Hematopoietic multipotent progenitor cell treated with erythropoietin and hydrocortisone succinate and interleukin-3 and kit ligand, for 15 days (in vitro differentiated cells): ENCODE measurements at places on chromosomes 5 and 9.

GRCh38 chr5:150778517-150779396 lies at the start of gene SMIM3:
TSS of gene SMIM3 (plus strand) at chr5:150778757. CDS start at chr5:150795441, 16,684 bp downstream.
- DNase-seq: peak; percentile 51

- DNase-seq: no peak
Observed at GRCh38 chr9:115992834-115993233, 160.8 kb upstream of the PAPPA start.

DNA sequence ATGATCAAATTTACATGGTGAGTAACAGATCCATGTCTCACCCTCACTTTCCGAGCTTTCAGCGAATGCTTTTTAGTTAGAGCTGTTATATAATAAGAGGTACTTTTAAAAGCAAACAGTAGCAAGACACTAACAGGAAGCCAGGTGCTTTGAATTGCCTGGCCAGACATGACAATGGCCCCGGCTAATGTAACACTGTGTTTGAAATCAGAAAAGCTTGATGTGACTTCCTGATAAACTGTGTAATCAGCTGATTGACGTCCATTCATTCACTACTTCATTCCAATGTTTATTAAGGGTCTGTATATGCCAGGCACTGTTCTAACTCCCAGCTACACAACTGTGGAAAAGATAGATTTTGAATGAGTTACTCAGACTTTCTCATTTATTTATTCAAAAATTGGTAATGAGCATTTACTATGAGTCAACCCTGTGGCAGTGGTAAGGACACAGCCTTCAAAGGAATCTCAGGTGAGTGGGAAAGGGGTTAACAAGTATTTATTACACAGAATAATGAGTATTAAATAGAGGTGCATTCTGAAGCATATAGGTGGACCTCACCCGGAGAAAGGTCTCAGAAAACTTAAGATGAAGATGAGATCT lies 26.6 kb downstream of the DPYSL3 start:
- DNase-seq: no peak

DNA sequence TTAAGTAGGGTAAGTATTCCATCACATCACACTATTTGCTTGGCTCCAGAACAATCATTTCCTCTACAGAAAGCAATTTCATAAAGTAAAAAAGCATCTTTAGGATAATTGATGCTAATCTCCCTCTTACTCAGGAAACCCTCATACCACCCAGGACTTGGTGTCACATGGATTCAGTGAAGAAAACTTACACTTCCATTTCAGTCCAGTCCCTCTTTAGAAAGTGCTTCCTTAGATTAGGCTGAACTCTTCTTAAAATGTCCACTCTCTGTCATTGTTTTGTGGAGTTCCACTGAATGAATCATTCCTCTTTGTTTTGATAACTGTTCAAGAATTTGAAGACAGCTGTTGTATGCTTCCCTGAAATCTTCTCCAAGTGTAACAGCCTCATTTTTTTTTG lies 144.0 kb upstream of the ZNF462 start:
- no peak for DNase-seq

- no peak for DNase-seq
Observed at GRCh38 chr9:85510830-85511504, 230.8 kb downstream of the AGTPBP1 start.

GRCh38 chr5:97363577-97363976 lies 180.5 kb upstream of the RIOK2 start:
- DNase-seq: no peak

- no peak for DNase-seq
Observed at GRCh38 chr5:15510831-15511230, 10.9 kb downstream of the FBXL7 start.

DNA sequence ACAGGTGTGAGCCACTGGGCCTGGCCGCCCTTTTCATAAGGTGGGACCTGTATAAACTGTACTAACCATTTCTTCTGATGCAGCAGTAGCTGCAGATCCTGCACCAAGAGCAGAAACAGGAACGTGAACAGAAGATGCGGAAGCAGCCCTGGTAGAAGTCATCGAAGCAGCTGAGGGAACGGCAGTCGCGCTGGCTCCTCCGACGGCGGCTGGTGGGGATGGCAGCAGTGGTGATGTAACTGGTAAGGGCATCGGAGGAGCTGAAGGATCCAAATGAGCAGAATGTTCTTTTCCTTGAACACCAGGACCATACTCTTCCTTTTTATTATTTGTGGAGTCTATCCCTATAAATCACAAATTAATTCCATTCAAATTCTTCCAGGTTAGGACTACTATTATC lies 32.1 kb downstream of the POC5 start:
- no peak for DNase-seq

DNA sequence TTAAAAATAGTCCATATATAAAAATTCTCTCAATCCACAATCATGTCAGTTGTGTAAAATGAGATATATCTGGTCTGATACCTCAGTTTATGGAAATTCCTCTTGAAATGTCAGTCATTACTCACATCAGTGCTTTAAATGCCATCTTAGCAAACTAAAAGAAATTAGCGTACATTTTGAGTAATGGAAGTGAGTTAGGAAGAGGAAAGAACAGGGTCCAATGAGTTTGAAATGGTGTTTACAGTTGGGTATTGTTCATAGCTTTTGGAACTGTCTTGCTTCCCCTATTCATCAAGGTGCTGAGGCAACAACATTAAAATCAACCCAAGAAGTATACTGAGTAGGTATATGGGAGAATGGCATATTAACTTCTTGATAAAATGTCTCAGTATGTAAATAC lies 8.7 kb upstream of the MTX3 start:
- DNase-seq: no peak

GRCh38 chr5:147752666-147753290 lies 29.8 kb downstream of the JAKMIP2 start:
- no peak for DNase-seq

- DNase-seq: no peak
Observed at GRCh38 chr5:135308752-135309151, 90.3 kb downstream of the MACROH2A1 start.

DNA sequence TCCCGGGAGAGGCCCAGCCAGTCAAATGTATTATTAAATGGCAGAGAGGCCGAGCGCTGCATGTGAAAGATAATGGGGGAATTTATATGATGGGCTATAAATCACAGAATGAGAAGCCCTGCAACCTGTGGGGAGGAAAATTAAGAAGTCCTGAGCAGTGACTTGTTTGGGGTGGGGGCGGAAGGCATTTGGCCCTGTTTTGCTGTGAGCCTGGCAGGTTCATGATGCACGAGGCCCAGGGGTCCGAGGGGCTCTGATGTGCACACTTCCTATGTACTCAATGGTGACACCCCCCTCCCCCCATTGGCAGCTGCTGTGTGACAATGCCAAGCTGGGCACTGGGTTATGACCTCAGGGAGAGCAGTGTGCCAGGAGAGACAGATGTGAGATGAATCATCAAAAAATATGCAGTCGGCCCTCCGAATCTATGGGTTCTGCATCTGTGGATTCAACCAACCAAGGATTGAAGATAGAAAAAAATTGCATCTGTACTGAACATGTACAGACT lies 13.7 kb upstream of the DAB2IP start:
- no peak for DNase-seq

- DNase-seq: no peak
Observed at GRCh38 chr5:61677220-61677619, 345.2 kb downstream of the ZSWIM6 start.

DNA sequence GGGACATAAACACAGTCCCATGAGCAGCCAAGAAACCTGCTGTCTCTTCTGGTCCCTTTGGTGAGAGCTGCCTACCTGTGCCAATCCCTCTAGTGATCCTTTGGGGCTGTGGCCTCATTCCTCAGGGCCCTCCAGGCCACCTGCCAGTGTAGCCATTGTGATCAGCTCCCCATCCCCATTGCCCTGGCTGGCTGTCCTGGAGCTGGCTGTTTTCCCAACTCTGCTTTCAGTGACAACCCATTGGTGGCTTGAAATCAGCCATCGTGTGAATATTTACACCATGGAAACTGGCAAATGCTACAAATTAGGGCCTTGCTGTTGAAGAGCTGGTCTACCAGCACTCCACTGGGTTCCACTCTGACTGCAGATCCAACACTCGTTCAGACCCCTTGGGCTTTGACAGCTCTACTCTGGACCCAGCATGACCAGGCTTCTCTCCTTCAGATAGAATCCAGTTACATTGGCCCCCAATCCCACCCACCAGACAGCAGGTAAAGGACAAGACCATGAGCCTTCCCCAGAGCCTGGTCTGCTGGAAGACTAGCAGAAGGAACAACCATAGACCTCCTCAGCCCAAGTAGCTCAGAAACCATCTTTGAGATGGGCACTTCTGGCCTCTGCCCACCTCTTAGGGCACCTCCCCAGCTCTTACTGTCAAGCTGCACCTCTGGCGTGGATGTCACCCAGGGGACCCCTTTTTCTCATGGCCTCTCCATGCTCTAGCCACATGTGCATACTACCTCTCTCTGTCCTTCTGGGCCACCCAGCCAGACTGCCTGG lies 69.2 kb upstream of the NEK6 start:
- no peak for DNase-seq

DNA sequence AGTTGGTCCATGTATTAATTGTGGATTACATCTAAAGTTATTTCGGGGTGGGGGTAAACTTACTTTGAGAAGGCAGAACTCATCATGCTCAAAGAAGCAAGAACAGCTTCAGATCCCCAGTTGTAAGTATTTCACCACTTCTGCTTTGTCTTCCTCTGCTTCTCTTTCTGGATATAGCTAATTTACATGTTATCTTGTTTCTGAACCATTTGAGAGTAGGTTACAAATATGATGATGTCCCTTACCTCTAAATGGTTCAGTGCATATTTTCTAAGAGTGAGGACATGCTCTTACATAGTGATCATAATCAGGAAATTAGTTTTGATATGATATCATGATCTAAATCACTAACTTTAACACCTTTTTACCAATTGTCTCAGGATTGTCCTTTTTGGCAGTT lies 11.9 kb downstream of the TRIO start:
- no peak for DNase-seq

DNA sequence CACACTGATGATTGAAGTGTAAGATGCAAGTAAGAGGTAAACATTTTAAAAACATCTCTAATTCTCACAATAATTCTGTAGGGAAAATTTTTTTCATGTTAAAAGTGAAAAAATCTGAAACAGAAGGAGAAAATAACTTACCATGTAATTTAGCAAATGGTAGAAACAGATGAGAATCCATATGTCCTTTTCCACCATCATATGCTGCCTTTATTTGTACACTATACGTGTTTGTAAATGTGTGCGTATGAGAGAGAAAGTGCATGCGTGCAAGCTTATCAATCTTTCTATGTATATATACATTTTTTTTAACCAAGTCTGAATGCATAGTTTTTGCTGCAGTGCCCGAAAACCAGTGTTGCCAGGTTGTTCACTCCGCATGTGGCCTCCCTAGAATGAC lies 186.7 kb downstream of the IZUMO3 start:
- no peak for DNase-seq

DNA sequence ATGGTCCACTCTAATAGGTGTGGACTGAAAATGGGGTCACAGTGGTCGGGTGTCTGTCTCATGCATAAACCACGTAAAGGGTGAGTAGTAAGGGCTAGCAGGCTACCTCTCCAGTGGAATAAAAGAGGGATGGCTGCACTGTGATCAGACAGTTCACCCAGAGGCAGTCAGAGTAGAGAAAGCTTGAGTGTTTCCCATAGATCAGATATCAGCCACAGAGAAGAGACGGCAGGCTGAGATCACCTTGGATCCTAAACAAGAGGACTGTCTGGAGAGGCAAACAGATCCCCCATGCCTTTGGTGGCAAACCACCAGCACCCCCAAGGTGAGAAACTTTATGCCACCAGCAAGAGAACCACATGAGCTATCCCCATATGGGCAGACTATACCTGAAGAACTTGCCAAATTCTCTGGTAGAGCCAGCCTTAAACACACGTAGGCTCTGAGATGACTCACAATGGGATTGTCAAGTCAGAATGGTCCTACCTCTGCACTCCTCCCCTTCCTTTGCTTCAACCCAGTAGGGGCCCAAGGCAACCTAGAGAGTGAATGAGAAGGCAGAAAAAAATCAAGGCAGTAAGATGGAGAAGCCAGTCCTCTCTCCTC lies 205.2 kb upstream of the MAP3K1 start:
- no peak for DNase-seq

GRCh38 chr9:69894720-69895119 lies 74.1 kb downstream of the CFAP95 start:
- no peak for DNase-seq

- DNase-seq: no peak
Observed at GRCh38 chr5:159007235-159007634, 92.5 kb downstream of the EBF1 start.

- no peak for DNase-seq
Observed at GRCh38 chr9:132679946-132680625, 9.8 kb downstream of the GTF3C4 start.

- DNase-seq: no peak
Observed at GRCh38 chr5:59709846-59710245, 183.7 kb downstream of the PDE4D start.

GRCh38 chr5:98921947-98922505 lies 6.8 kb downstream of the CHD1 start:
- no peak for DNase-seq

DNA sequence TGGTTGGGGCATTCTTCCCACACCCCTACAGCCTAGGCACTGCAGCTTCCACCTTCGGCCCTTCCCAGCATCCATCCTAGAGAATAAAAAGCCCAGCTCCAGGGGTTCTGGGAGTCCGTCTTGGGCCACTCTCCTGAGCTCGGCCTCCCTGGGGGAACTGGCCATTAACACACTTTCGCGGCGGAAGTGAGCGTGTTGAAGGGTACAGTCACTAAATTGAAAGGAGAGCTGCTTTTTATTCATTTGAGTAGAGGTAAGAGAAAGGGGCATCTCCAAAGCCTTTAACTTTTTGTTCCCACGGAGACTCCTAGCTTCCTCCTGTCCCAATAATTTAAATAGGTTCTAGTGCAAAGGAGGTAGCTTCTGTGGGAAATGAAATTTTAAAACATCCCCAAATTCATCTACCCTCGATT lies 31.0 kb upstream of the NFIB start:
- no peak for DNase-seq

- no peak for DNase-seq
Observed at GRCh38 chr5:71632168-71632567, 45.0 kb downstream of the MCCC2 start.

- no peak for DNase-seq
Observed at GRCh38 chr9:132260846-132261245, 93.9 kb downstream of the SETX start.

GRCh38 chr5:149849966-149850910 lies 94.4 kb downstream of the PDE6A start:
- no peak for DNase-seq

GRCh38 chr9:70493029-70493428 lies 78.6 kb upstream of the KLF9 start:
- no peak for DNase-seq

- DNase-seq: no peak
Observed at GRCh38 chr9:81861644-81862043, 66.6 kb upstream of the SPATA31D4 start.

- DNase-seq: no peak
Observed at GRCh38 chr9:94127806-94128205, 43.5 kb downstream of the PTPDC1 start.

DNA sequence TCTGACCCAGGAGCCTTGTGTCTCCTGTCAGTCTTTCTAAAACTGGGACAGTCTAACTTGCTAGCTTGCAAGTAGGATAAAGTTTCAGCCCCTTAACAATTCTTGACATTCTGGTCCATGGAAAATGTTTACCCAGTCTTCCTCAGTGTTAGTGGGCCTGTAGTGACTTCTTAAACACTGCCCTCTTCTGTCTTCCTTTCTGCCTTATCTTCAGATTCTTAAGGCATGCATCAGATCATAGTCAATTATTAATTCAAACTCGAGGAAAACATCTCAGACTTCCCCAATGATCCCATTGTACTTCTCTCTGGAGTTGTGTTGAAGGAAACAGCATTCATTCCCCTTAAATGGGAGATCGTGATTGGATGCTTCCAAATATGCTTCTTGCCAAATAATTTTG lies 1199.8 kb downstream of the DTWD2 start:
- no peak for DNase-seq
